Stimulated activated CD4-positive, alpha-beta T cell treated with anti-CD3 and anti-CD28 coated beads, TNF-alpha, amount 100 ng/mL, for 24 hours (primary cell): ENCODE measurements at places on chromosomes 2 and 18.

GRCh38 chr18:57981308-57982028 is 62.6 kb upstream of the NEDD4L start:
- no peak for DNase-seq

GRCh38 chr2:171824086-171824485 is 70.0 kb downstream of the SLC25A12 start:
- no peak for DNase-seq

DNA sequence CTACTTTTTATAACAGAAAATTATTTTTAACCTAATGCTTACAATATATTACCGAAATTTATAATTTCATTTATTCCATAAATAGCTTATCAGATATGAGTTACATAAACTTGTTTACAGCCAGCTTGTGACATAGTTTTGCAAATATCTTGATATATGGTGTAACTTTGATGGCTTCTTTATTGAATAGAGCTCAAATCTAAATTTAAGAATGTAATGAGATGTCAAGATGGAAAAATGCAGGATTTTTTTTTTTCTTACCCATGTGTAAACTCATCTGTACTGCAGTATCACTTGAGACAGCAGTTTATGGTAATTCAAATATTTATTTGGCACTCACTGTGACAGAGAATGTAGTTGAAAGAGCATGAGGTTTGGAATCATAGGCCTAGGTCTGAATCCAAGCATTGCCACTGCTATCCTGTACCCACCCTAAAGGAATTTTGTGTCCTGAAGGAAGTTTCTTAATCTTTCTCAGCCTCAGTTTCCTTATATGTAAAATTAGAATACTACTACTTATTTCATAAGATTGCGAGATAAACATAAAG is 3.8 kb downstream of the CREB1 start:
- DNase-seq: no peak

DNA sequence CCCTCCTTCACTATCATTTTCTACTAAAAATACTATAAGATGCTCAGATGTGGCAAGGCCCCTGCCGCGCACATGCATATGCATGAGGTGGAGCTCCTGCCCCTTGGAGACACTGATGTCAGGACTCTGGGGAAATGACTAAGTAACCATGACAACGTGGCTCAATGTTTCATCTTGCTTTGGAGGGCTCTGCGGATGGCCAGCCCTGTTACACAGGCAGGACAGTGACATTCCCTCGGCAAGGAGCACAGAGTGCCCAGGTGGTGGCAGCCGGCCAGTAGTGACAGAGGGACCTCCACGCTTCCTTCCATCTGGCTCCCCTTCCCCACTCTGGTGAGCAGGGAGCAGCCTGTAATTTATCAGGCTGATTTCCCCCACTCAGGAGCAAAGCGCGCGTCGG is 364.1 kb downstream of the SS18 start:
- DNase-seq: no peak

GRCh38 chr2:164782323-164782722 is 59.3 kb downstream of the COBLL1 start:
- no peak for DNase-seq
